ENCODE measurements at places on chromosomes 13 and 19.

- peak; percentile 82 for DNase-seq
Observed at GRCh38 chr19:45071969-45072790, 4.1 kb downstream of the ZNF296 start.

DNA sequence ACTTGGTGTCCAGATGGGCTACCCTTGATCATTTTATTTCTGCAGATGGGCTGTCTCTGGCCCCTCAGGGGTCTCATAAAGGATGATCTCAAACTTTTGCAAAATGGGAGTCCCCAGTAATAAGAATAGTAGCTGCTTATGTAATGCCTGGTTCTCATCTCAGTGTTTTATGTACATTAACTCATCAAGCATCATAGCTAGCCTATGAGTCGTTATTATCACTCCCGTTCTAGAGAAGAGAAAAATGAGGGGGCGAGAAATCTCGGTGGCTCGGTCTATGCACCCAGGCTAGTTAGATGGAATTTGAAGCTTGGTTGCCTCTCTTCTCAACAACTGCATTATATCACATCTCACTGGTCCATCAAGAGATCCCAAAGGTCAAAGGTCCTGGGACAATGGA is 3.4 kb downstream of the CACNG6 start:
- DNase-seq: no peak

DNA sequence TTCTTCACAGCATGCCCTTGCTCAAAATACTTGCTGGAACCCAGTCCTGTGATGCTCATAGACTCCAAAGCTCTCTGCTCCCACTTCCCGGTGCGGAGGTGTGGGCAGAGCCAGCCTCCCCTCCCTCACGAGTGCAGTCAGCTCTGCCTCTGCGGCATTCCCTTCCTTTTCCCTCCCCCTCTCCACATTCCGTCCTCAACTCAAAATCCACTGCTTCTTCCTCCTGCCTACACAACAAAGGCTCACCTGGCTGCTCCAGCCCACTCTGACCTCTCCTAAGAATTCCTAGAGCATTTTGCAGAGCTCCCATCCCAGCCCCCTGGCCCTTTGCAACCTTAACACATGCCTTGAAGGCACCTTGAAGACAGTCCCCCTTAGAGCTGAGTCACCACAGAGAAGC is 527.9 kb downstream of the MYO16 start:
- DNase-seq: no peak

- DNase-seq: no peak
Observed at GRCh38 chr13:28425793-28426192, 69.1 kb downstream of the FLT1 start.

GRCh38 chr13:91375116-91375729 is 23.2 kb upstream of the GPC5 start:
- no peak for DNase-seq

DNA sequence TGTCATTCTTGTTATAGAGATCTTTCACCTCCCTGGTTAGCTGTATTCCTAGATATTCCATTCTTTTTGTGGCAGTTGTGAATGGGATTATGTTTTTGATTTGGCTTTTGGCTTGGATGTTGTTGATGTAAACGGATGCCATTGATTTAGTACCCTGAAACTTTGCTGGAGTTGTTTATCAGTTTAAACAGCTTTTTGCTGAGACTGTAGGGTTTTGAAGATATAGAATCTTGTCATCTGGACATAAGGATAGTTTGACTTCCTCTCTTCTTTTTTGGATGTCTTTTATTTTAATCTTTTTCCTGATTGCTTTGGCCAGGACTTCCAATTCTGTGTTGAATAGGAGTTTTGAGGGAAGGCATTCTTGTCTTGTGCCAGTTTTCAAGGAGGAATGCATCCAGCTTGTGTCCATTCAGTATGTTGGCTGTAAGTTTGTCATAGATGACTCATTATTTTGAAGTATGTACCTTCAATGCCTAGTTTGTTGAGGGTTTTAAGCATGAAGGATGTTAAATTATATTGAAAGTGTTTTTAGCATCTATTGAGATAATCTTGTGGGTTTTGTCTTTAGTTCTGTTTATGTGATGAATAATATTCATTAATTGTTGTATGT is 16.8 kb downstream of the ZNF431 start:
- DNase-seq: no peak

DNA sequence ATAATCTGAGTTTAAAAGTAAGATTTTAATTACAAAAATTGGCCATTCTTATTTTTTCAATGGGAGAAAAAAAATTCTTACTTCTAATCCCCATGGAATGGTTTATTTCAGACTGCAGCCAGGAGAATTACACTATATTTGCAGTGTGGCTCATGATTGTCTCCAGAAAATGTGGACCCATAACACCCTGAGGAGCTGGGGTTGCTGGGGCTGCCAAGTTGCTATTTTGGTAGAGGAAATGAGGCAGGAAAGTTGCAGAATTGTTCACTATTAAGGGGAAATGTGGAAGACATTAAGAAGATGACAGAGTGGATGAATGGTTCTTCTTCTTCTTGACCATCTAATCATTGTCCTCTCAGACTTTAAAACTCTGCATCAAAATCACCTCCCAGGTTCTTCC is 4.6 kb upstream of the SCEL start:
- no peak for DNase-seq

GRCh38 chr13:44012910-44013757 is 133.4 kb downstream of the LACC1 start:
- no peak for DNase-seq

DNA sequence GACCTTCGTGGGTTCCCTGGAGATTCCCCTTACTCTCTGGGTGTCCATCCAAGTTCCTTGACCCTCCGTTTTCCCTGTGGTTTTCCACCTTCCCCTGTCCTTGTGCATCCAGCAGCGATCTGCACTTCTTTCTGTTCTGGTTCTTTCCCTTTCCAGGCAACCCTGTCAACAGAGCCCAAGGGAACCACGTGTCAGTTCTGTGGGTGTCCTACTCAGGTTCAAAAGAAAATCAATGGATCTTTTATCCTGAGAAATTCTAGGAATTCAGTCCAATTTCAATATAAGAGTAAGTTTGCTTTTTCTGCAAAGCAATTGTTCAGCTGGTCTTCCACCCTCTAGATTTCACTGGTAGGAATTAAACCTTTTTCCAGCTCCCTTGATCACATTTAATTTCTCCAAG is 1394.8 kb upstream of the SLC10A2 start:
- no peak for DNase-seq

DNA sequence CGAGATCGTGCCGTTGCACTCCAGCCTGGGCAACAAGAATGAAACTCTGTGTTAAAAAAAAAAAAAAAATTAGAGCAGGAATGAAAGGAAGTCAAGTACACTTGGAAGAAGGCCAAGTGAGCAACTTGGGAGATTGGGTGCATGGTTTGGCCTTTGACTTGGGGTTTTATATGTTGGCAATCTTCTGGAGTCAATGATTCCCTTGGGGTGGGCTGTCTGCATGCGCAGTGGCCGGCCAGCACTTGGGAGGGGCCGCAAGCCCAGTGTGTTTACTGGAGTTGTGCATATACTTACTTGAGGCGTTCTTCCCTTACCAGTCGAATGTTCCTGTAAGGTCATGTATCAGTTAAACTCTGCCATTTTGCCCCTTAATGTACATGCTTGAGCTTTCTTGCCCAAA is 103.9 kb downstream of the FAM216B start:
- peak; percentile 40 for DNase-seq

- DNase-seq: peak; percentile 36
Observed at GRCh38 chr13:27379694-27380641, 44.5 kb upstream of the GTF3A start.

GRCh38 chr13:34751044-34751443 is 191.0 kb upstream of the NBEA start:
- no peak for DNase-seq

DNA sequence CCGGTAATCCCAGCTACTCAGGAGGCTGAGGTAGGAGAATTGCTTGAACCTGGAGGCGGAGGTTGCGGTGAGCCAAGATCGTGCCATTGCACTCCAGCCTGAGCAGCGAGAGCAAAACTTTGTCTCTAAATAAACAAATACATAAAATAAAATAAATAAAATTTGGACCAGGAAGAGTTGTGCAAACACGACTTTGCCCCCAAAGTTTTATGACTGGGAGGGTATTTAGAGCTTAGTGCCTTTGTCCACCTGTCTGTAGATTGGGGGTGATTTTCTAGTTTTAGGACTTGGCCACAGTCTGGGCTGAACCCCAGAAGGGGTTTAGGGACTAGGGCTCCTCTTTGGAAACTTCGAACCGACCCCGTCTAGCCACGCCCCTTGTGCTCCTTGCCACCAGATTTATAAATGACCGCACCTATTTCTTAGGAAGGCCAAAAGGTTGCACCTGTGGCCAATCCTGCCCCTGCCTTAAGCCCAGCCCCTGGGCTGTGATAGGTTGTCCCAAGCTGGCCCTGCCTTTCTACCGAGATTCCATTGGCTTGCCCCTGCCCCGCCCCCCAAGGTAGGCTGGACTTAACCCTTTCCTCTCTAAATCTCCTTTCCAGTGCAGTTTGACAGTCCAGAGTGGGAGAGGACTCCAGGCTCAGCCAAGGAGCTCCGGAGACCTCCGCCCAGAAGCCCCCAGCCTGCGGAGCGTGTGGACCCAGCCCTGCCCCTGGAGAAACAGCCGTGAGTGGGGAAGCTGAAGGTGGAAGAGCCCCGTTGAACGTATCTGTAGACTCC is 5.3 kb downstream of the SHD start:
- DNase-seq: no peak

GRCh38 chr19:51059715-51060114 is 5.2 kb downstream of the KLK13 start:
- peak; percentile 36 for DNase-seq

DNA sequence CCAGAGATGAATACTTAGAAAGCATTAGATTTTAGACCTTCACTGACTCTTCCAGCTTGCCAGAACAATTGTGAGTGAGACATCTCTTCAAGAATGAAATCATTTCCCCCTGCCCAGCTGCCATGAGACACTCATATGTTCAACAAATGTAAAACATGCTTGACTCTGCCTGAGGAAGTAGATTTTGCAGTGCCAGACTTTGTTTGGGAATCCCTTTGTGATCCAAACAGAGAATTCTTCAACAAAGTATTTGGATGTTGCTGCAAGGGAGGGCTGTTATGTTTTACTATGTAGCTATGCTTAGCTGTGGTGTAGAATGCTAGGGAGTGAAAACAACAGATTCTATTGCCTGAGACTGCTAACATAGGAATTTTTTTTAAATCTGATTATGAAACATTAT is 416.4 kb downstream of the DCT start:
- DNase-seq: no peak

DNA sequence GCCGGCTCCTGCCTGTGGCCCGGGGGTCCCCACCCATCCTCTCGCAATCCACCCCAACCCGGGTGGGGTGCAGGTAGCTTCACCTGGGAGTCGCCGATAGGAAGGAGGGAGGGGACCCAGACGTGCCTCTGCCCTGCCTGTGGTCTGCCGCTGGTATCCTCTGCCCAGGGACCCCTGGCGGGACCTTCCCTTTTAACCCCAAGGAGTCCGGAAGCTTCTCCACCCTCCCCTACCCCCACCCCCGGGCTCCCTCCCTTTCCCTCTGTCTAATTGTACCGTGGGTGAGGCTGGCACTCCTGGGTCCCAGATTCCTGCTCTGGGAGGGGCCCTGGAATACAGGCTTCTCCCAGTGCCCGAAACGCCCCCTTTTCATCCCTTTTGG is at the start of gene KLK10:
Gene KLK10, minus strand, starts transcription at position 166 of the 382 bp plus-strand sequence. CDS start 579 bp downstream, outside the sequence.
- no peak for DNase-seq

- no peak for DNase-seq
Observed at GRCh38 chr19:49502866-49503581, 6.8 kb downstream of the RPS11 start.

GRCh38 chr13:77898097-77898496 is 20.5 kb downstream of the EDNRB start:
- no peak for DNase-seq

- DNase-seq: no peak
Observed at GRCh38 chr13:59774491-59774971, 389.2 kb downstream of the DIAPH3 start.

GRCh38 chr13:22517544-22517943 is 663.2 kb upstream of the SGCG start:
- no peak for DNase-seq

DNA sequence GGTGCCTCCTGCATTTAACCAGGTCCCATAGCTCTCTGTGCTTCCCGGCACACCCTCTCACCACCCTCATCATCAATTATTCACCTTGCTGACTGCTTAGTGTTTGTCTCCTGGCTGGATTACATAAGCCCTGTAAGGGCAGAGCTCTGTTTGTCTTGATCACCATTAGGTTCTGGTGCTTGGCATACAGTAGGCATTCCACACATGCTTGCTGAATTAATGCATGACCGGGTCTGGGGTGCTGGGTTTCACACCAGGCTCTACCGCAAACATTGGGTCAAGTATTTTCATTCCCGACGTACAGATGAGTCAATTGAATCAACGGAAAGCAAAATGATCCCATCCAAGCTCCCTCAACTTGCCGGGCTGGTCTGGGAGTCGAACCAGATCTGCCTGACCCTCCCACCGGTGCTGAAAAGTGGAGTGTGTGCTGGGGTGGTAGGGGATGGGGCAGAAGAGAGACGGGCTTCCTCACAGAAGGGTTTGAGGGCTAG is 28.5 kb downstream of the VAV1 start:
- no peak for DNase-seq

DNA sequence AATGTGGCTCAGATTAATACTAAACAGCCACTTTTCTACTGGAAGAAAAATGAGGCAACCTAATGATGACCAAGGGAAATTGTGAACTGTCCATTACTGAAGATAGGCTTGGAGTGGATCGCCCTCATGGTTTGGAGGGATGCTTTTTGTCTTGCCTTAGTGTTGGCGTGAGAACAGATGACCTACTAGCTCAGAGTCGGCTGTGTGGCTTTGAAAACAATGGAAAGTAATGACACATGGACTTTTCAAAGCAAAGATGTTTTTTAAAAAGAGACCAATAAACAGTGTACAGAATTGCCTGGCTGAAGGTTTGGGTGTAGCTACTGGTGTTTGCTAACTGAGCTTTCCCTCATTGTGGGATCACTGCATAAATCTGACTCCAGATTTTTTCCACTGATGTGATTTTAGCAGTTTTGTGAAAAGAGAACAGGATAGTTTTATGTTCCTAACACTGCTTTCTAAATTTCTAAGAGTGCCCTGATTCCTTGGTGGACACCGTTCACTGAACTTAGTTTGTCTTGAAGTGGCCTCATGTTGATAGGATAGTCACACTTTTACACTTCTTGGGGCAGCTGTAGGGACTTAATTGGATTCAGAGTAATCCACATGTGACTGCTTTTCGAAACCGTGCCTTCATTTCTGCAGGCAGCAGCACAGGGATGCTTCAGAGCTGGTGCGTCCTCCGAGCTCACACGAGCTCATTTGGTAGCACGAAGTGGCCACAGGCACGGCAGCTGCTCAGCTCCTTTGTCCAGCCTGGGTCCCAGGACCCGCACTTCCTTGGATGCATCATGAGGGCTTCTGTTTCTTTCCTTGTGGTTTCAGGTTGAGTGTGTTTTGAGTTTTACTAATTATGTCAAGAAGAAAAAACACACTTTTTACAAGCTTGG is 4.3 kb downstream of the CEBPG start:
- no peak for DNase-seq

Data from upper lobe of left lung (tissue), 6 donors.